ENCODE measurements at places on chromosomes 3 and 15.

DNA sequence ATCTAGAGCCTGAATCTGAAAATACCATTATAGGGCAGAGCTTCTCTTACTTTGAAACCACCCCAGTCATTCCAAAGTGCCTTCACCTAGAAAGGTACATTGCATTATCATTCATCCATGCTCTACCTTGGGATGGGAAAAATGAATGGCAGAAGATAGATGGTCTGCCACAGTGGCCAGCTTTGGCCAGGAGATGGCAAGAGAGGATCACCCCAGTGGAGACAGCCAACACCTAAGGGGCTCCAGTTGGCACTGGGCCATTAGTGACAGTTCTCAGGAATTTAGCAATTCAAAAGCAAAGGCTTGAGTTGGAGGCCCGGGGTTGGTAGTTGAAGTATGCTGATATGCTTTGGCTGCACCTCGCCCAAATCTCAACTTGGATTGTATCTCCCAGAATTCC is 253.6 kb upstream of the MRPL3 start:
- DNase-seq: no peak

GRCh38 chr3:18228060-18228459 is 197.1 kb downstream of the SATB1 start:
- no peak for DNase-seq

GRCh38 chr3:97835761-97836160 is 13.9 kb downstream of the CRYBG3 start:
- no peak for DNase-seq

- DNase-seq: no peak
Measured at GRCh38 chr15:72065801-72066200, 52.1 kb downstream of the MYO9A start.

- DNase-seq: no peak
Measured at GRCh38 chr15:55322467-55322866, 3.4 kb downstream of the PIGB start.

Measured in GM13977 (cell line).